Stimulated activated CD4-positive, alpha-beta T cell treated with anti-CD3 and anti-CD28 coated beads, Interleukin-4, amount 100 ng/mL, for 4 hours (primary cell): ENCODE measurements at places on chromosomes 5 and 9.

DNA sequence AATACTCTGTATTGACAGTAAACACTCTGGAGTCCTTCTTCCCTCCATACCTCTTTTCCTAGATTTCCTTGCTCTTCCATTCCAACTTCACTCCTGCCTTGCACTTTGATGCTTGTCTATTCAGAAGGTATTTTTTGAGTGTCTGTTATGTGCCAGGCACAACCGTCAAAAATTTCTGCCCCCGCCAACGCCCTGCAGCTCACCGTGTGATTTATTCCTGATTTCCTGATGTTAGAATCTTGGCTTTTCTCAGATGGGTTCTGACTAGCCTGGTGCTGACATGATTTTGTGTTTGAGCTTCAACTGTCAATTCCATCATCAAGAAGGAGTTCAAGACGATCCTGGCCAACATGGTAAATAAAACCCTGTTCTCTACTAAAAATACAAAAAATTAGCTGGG, 297.5 kb downstream of the AGTPBP1 start:
- DNase-seq, result no peak

DNA sequence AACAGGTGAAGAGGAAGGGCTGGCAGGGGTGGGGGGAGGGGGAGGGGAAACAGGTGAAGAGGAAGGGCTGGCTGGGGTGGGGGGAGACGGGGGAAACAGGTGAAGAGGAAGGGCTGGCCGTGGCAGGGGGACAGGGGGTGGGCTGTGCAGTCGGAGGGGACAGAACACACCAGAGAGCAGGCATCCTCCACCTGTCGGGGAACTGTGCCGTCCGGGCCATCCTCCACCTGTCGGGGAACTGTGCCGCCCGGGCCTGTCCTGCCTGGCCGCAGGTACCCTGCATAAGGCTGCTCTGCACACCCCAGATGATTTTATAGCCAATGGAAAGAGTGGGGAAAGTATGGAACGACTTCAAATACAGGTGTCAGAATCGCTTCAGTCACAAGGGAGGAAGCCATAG, 32.5 kb upstream of the PPP1R26 start:
- DNase-seq, result no peak

- no peak for DNase-seq
Observed at GRCh38 chr5:3103262-3103811, 351.9 kb upstream of the IRX2 start.

DNA sequence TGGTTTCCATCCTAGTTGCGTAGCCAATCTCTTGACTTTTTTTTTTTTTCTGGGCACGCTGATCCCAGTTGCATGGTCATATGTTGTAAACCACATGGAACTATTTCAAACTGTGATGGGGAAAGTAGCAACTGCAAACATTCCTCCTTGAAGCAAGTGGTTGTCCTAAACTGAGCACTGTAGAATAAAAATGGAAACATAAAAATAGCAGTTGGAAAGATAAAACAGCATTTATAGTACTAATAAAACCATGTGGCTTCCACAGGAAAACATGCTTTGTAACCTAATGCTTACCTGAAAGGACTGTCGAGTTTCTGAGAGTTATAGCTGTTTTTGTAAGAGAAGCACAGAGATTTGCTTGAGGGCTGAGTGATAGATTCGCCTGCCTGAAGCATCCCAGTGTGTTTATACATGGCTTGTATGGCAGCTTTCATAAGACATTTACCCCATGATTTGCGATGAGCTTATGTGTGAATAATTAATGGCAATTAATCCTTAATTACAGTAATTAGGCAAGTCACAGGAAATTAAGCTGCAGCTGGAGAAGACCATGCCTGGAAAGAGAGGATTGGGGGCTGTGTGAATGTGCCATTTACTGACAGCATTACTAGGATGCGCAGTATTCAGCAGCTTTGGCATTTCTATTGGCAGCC, 136.5 kb downstream of the PBX3 start:
- no peak for DNase-seq

GRCh38 chr5:13658761-13659160, 285.7 kb downstream of the DNAH5 start:
- DNase-seq, result no peak

- DNase-seq, result no peak
Observed at GRCh38 chr5:57360871-57361270, 121.7 kb downstream of the ACTBL2 start.

DNA sequence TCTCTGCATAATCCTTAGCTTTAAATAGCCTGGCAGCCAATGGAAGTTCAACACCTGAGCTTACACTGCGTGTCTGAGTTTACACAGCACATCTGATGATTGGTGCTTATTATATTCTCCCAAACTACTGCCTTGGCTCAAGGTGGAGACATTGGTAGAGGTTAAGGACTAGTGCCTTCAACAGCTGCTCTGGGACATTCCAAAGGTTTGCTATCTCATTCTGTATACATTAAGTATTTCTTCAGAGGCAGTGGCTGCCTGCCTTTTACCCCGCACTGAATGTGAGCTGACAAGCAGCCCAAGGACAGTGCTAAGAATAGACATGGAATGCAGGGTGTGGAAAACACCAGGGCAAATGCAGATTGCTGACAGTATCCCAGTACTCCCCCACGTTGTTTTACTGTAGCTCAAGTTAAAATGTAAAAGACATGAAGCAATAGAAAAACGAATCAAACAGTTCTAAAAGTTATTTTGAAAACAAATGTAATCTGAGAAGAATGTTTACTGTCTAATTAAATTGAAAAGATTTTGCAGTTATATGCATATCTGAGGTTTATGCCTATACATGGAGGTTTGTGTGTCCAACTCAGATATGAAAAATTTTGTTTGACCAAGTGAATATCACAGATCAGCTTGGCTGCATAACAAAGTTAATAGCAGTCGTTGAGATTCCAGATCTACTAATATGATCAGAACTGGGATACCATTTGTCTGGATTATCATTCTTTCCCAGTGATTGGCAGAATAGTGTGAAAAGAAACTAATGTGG, 1.8 kb downstream of the HSPB3 start:
- no peak for DNase-seq

DNA sequence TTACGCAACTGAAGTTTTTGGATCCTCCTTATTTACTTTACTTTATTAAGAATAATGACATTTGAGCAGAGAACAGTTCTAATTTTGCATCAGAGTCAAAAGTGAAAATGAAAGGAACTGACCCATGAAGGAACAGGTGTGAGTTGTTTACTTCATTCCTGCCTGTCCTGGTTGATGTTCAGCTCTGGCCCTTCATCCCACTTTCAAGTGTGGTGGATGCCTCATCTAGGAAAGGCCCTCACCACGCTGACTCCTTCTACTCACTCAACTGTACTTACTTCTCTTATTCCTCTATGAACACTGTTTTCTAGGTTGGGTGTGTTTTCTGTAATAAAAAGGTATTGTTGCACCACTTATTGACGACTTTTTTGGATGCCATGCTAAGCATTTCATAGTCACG, 61.8 kb upstream of the PLEKHG4B start:
- no peak for DNase-seq

DNA sequence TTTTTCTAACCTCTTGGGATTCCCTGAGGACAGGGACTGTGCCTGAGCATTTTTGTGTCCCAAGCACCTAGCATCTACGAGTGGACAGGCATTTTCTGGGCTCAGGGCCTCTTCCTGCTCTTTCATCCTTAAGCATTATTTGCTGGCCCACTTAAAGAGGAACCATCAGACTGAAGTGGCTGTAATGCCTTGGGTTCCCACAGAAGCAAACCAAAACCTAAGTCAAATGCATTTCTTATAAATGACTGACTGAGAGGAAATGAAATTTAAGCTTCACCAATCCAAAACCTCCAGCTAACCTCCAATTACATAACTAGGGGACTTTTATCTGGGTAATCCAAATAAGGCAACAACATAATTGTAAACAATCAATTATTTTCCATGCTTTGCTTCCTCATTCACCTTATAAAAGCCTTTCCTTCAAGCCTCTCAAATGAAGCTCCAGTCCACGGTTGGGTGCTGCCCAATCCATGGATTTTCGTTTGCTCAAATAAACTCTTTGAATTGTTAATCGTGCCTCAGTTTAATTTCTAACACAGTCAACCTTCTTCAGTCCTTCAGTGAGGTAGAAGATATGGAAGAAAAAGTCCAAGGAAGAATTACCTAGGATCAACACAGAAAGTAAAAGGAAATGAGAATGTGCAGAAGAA, 25.3 kb upstream of the SLC31A2 start:
- no peak for DNase-seq

DNA sequence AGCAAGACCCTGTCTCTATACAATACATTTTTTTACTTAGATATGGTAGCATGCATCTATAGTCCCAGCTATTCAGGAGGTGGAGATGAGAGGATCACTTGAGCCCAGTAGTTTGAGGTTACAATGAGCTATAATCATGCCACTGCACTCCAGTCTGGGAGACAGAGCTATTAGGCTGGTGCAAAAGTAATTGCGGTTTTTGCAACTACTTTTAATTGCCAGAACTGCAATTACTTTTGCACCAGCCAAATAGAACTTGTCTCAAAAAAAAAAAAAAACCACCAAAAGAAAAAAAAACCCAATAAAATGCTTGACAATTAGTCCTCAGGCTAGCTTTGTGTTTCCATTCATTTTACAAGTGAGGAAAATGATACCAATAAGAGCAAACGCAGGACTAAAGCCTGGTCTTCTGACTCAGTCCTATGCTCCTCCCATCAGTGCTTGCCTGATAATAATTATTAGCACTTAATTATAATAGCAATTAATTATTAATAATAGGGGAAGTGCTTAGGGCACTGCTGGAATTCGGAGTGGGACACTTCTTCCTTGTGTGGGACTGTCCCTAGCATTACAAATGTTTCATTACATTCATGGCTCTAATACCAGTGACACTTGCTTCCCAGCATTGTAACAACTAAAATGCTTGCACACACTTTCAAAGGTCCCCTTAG, 73.1 kb upstream of the TAF1L start:
- DNase-seq, result no peak

- no peak for DNase-seq
Observed at GRCh38 chr9:123642291-123643278, 286.6 kb downstream of the CRB2 start.

- no peak for DNase-seq
Observed at GRCh38 chr9:34555500-34555899, 32.7 kb upstream of the ENHO start.
